ENCODE measurements at places on chromosomes 5 and 9.

DNA sequence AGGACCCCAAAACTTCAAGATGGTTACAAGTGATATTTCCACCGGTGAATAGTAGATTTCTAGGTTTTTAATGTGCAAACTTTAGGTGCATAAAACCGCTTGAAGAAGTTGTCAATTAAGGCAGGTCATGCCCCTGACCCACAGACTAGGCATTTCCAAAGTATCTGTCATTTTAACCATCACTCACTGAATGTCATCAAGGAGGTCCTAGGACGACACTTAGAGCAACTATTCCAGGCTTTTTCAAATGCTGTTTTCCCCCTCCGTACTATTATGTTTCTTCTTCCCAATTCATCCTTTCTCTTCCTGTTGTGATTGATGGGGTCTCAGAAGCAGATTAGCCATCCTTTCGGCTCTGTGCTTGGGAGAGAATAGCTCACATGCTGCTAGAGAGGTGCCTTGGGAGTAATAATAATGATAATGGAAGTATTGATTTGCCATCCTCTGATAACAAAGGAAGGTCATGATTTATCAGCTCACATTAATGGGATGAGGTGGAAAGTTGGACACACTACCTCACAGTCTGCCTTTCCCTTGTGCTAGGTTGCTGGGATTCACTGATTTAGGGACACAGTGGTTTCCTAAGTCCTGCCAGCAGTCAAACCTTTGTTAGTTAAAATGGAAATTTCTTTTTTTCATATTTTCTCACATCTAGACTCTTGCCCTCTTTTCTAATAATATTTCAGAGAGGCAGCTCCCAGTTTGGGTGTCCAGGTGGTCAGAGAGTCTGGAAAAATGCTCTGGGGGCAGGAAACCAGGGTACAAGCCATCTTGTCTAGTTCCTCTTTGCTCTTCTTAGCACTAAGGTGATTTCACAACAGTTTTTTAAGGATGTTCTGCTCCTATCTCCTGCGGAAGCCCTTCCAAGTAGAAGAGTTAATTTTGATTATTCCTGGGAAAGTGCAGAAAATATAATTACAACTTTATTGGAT is 67.0 kb downstream of the PTTG1 start:
- DNase-seq: no peak

- peak; percentile 33 for DNase-seq
These were observed 62.3 kb downstream of the GCNT1 start for GRCh38 chr9:76521244-76521681.

DNA sequence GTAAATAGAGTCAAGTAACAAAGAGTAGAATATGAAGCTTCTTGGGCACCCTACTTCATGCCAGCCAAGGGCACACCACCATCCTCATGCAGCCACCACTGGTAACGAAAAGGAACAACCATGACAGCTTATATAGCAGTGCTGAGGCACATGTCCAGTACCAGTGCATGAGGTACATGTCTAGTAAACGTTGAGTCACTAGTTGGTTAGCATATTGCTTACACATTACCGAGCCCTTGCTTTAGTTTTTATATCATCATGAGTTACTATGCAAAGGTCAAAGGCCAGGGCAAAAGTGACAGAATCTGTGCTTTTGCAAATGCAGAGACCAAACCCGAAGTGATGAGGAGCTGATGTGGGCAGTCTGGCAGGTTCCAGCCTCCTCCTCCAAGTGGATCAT is 147.1 kb upstream of the MAP1B start:
- DNase-seq: no peak

GRCh38 chr5:36462295-36463021 is 143.9 kb upstream of the SLC1A3 start:
- no peak for DNase-seq
